Activated T-cell treated with anti-CD3 and anti-CD28 coated beads, Interleukin-2, amount 50 U/mL, for 24 hours (primary cell): ENCODE measurements at places on chromosomes 4 and X.

GRCh38 chr4:20617678-20618396 is 82.4 kb upstream of the PACRGL start:
- DNase-seq, result no peak

GRCh38 chr4:76197971-76198410 is 15.6 kb downstream of the SCARB2 start:
- DNase-seq, result no peak

DNA sequence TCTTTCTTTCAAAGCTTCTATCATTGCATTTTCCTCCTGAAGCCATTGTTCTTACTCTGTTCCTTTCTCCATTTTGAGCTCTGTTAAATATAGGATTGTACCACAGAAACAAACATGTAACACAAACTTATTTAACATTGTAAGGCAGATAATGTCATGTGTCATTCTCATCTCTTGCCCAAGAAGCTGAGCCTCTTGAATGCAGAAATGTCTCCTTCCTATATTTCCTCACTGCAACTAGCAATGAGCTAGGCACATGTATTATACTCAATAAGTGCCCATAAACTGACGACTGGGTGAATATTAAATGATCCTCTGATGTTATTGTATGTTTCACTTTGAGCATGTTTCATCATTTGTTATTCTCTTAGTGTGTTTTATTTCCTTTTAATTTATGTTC is 56.7 kb upstream of the SLC7A11 start:
- no peak for DNase-seq

GRCh38 chr4:156560701-156561100 is 410.9 kb downstream of the PDGFC start:
- no peak for DNase-seq

- DNase-seq, result no peak
Observed at GRCh38 chrX:130097507-130098209, 12.6 kb downstream of the ELF4 start.

GRCh38 chr4:16072168-16072567 is 11.7 kb downstream of the PROM1 start:
- DNase-seq, result no peak

DNA sequence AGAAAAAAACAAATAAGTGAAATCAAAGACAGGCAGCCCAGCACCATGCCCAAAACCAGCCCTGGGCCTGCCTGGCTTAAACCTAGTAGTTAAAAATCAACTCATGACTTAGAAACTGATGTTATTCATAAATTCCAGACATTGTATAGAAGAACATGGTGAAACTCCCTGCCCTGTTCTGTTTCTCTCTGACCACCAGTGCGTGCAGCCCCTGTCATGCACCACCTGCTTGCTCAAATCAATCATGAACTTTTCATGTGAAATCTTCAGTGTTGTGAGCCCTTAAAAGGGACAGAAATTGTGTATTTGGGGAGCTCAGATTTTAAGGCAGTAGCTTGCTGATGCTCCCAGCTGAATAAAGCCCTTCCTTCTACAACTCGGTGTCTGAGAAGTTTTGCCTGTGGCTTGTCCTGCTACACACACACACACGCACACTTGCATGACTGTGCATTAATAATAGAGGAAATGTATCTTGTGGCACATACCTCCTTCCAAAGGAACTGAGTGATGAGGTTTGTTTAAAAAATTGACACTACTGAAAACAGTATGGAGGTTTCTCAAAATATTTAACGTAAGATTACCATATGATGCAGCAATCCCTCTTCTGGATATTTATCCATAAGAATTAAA is 39.2 kb upstream of the UGT2B7 start:
- no peak for DNase-seq

DNA sequence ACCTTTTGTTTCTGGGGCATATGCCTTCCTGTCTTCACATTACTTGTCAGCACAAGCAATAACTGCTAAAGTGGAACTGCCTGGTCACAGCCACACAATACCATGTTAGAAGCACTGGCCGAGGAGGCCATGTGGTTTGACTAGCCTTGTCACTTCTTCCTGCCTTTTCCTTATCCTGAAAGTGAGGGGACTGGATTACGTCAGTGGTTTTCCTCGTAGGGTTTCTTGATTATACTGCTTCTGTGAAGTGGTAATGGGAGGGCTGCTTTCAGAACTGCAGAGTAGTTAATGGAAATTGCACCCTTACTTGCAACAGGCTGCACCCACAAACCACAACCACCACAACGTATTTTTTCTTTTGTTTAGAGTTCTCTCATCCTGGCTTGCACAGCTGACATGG is 26.6 kb downstream of the ZRSR2 start:
- DNase-seq, result peak; percentile 47

DNA sequence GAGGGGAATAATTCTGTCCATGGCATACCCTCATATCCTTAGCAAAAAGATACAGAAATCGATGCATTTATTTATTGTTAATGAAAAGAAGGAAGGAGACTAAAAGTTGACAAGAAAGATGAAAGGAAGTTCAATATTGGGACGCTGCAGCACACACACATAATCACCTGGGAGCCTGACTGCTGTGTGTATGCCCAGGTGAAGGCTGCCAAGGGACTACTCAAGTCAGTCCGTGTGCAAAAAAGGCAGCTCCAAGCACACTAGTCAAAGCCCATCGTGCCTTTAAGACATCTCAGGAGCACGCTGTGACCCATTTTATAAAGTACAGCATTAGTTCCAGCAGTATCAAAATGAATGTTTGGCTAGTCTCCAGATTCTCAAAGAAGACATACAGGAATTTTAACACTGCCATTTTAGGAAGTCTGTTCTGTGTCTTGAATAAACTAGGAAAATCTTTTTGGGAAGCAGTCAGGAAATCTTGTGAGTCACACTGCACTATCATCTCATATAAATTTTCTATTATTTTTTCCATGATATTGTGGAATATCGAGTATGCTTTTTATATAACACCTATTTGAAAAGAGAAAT is 363.9 kb downstream of the GASK1B start:
- DNase-seq, result no peak

GRCh38 chrX:153387987-153388721 is 13.0 kb downstream of the PNMA6E start:
- DNase-seq, result no peak

GRCh38 chrX:11131146-11131545 is 20.0 kb downstream of the HCCS start:
- no peak for DNase-seq

GRCh38 chr4:1726146-1726934 is 5.0 kb downstream of the TACC3 start:
- DNase-seq, result peak; percentile 92

GRCh38 chr4:23106516-23106915 is 413.8 kb downstream of the GBA3 start:
- no peak for DNase-seq

- no peak for DNase-seq
Observed at GRCh38 chr4:5906191-5906590, 13.3 kb upstream of the CRMP1 start.

GRCh38 chr4:167383291-167383690 is 149.0 kb upstream of the SPOCK3 start:
- DNase-seq, result no peak

GRCh38 chr4:126916626-126917140 is 716.1 kb upstream of the INTU start:
- DNase-seq, result no peak

DNA sequence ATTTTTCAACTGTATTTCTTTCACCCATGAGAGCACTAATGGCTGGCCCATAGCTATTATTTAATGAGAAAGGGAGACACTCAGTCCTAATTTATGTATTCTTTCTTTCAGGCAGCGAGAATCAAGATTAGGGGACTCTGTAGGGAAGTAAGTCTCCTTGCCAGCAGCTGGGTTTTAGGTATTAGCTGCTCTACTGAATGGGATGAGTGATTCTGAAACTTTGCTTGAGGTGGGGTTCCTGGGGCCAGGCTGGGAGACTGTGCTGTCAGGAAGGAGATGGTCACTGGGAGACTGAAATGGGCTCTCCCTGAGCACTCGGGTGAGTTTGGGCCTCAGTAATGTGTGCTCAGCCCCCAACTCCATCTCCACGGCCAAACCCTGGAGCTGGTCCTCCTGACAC is 78.7 kb downstream of the LNX1 start:
- DNase-seq, result no peak

GRCh38 chrX:123436512-123437136 is 252.5 kb downstream of the GRIA3 start:
- DNase-seq, result no peak
